Osteocyte (in vitro differentiated cells): ENCODE measurements at places on chromosomes 2 and 18.

DNA sequence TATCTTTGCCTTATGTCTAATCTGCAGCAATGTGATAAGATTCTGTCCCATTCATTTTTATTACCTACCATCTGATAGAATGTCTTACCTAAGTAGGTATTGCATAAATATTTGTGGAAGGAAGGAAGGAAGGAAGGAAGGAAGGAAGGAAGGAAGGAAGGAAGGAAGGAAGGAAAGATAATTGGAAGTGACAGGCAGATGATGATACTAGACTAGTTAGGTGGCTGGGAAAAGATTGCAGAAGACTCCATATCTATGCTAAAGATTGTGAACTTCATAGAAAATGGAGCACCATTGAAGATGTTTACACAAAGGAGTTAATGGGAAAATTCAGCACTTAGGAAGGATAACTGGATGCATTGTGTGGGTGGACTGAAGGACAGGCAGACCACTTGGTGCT, 909.0 kb downstream of the EPHA4 start:
- DNase-seq: no peak

DNA sequence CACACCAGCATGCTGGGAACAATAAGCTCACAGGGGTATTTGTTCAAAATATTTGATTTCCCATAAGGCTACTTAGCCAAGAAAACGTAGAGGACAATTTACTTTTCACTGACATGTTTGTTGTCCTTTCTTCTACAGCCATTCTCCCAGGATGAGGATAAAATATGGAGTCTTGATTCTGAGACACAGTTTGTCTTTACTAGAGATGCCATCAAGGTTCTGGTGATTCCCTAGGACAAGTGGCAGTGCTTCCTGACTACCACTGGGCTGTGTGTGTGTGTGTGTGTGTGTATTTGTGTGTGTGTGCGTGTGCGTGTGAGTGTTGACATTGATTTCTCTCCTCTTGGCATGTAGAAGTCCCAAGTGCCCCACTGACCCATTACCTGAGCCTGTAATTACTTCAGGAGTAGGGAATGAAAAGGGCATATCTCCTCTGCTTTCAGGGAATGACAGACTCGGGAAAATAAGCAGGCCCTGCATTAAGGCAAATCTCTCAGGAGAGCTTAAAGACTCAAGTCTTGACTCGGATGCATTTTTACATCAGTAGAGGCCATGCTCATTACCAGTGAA, 761.6 kb downstream of the DCC start:
- no peak for DNase-seq

- DNase-seq: no peak
Measured at GRCh38 chr2:208192611-208193236, 2.9 kb upstream of the C2orf80 start.

- no peak for DNase-seq
Measured at GRCh38 chr18:57376503-57376902, 24.1 kb downstream of the ST8SIA3 start.

GRCh38 chr2:179059026-179059700, 9.2 kb upstream of the CCDC141 start:
- DNase-seq: no peak

DNA sequence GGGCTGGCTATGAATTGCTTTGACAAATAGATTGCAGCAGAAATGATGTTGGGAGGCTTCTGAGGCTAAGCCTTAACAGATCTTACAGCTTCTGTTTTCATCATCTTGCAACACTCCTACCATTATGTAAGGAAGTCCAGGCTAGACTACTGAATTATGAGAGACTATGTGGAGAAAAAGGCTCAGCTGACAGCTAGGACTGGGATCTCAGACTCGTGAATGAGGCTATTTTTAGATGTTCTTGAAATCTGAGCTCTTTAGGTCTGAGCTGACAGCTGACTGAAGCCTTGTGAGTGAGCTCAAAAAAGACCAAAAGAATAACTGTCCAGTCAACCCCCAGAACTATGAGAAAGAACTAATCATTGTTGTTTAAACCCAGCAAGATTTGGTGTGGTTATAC, 70.3 kb downstream of the VWC2L start:
- DNase-seq: no peak

DNA sequence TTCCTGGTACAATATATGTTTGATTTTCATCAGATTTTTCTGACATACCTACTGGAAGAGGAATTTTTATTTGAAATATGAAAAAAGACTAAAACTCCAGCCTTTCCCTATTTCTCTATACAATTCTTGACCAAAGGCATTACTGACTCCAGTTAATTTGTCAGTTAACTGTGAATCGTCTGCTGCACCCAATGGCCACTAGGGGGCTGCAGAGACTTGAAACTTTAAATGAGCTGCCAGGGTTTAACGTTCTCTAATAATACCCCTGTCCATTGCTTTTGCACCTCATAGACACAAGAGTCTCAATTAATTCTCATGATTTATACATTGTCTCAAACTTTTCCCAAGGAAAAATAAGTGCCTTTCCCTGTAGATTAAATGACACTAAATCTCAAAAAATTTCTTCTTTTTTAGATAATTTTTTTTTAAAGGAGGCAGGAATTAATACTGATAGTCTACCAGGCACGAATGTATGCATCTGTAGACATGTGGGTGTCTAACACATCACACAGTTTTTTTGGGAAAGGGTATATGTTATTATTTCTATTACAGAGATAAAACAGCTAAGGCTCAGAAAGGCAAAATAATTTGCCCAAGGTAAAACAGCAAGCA, 1.8 kb upstream of the ALK start:
- no peak for DNase-seq

DNA sequence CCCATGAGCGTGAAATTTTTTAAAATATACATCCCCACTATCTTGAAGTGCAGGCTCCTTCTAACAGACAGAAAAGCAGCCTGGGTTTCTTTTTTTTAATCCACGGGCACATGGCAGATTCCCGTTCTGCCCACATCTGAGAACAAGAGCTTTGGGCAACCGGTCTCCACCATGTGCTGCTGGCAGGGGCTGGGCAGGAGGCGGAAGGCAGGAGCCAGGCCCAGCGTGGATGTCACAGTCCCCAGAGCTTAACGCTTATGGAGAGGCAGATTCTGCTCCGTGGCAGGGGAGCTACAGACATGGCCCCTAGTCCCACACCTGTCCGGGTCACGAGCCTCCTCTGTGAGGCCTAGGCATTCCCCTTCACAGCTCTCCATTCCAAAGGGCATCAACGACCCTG, 503.0 kb upstream of the MYT1L start:
- DNase-seq: peak; percentile 80

DNA sequence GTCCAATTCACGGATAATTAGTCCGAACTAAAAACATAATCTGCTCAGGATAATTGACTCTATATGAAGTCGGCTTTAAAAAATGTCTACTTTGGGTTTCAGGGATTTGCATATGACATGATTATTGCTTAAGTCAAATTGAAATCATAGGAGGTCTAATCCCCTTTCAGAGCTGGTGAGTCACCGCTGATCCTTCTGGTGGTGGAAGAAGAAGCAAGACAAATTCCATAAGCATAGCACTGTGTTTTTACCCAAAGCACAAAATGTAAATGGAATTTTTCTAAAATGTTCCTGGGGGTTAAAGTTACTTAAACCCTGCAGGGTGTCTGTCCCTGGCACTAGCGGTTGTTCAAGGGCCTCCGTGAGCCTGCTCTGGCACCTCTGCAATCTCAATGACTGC, 460.2 kb downstream of the LRATD1 start:
- DNase-seq: no peak

- no peak for DNase-seq
Measured at GRCh38 chr2:226828191-226828590, 7.7 kb upstream of the RHBDD1 start.

DNA sequence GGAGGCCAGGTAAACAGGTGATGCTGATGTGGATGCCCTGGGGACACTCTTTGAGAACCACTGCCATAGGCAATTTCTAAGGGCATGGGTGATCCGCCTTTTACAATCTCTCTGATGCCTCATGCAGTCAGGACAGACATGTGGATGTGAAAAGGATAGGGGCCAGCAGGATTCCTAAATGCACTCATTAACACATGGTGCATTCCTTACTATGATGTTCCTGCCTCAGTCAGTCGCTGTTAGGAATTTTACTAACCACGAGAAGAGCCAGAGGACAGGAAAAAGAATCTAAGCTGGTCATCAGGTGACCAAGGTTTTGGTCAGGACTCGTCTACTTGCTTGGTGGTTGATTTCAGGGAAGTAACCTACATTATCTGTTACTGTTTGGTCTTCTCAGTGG, 191.0 kb downstream of the ARL4C start:
- DNase-seq: no peak
